ENCODE measurements at places on chromosomes 5 and 9.

- DNase-seq, result no peak
Measured at GRCh38 chr5:111942201-111942600, 185.2 kb upstream of the NREP start.

DNA sequence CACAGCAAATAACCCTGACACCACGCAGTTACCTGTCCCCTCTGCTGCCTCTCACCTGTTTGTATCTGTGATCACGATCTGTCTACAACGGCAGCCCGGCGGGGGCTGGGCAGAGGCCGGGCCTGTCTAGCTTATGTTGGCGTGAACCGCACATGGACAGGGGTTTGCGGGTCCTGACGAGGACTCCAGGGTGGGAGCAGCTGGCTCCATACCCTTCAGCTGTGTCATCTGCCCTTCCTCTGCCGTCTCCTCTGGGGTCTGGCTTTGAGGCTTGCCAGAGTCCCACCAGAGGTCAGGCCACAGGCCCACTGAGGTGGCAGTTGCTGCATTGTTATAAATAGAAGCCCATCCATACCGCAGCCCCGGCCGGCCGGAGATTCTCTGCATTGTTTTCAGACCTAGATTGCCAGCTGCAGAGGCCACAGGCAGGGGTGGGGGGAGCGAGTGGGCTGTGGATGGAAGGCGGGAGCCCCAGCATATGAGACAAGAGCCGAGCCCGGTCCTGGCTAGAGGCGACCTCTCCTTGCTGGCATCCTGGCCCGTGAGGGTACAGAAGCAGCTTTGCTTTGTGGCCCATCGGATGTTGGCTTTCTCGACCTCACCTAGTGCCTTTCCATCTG, 37.8 kb downstream of the FAM78A start:
- DNase-seq, result peak; percentile 91

DNA sequence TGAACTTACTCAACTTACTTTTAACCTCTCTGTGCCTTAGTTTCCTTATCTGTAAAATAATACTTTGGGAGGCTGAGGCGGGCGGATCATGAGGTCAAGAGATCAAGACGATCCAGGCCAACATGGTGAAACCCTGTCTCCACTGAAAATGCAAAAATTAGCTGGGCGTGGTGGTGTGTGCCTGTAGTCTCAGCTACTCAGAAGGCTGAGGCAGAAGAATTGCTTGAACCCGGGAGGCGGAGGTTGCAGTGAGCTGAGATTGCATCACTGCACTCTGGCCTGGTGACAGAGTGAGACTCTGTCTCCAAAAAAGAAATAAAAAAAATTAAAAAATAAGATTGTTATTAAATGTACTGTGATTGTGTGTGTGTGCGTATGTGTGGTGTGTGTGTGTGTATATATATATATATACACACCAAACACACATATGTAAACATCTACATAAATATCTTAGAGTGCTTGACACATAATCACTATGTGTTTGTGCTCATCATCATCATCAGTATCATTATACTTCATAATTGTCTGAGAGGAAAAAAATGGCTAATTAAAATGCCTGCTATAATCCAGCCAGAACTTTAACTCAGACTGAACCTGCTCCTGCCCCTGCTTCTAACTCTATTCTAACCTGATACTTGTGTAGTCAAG, 312.8 kb downstream of the FER start:
- no peak for DNase-seq

DNA sequence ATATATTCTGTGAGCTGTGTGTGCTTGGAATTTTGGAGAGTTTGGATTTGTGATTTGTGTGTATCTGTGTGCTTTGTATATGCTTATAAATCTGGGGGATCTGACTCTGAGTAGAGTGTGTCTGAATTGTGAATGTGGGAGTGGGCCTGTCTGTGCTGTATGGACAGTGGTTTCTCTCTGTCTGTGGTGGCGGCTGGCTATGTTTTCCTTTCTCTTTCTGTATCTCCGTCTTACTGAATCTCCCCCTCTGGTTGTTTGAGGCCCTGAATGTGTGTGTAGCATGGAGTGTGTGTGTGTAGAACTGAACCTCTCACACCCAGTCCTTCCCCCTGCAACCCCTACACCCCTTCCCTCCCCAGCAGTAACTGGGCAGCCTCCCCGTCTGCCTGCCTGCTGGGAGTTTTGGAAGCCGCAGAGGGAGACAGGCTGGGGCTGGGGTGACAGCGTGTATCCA, 4.7 kb downstream of the CXXC5 start:
- peak; percentile 74 for DNase-seq

DNA sequence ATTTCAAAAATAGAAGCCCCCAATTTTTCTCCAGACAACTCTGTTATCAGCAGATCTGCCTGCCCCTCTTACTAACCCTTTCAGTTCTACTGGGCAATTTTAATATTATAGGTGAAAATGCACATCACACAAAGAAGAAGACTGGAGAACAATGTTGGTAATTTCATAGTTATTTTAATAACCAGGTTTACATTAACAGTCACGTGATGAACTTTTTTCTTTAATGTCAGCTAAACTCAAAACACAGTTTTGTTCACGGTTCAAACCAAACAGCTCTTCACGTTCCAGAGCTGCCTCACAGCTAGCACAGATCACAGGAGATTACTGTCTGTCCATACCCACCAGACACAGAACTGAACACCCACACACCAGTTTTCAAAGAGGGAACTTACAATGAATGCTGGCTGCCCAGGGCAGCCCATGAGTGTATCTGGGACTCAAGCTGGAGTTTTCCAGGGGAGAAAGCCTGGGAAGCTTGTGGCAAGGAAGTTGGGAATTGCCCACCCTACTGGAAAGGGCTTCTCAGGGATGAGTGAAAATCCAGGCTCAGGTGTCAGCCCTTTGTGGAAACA, 119.1 kb downstream of the DPYSL3 start:
- no peak for DNase-seq

- DNase-seq, result no peak
Measured at GRCh38 chr9:31136524-31136923, 1247.9 kb upstream of the ACO1 start.

DNA sequence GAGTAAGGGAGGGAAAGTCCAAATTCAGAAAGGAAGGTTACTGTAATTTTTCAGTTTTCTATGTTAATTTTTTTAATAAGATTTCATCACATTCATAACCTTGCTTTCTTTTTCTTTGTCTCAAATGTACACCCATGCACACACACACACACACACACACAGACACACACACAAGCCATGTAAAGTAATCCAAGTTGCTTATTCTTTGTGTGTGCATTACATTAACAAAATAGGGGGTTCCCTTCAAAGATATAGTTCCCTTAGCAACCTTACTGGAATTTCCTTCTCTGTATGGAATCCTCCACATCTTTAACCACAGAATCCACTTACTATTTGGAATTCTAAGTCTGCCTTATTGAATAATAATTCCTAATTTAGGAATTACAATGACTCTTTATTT, 32.7 kb downstream of the ZNF366 start:
- DNase-seq, result no peak

- no peak for DNase-seq
Measured at GRCh38 chr9:80158554-80159170, 586.9 kb downstream of the TLE4 start.

DNA sequence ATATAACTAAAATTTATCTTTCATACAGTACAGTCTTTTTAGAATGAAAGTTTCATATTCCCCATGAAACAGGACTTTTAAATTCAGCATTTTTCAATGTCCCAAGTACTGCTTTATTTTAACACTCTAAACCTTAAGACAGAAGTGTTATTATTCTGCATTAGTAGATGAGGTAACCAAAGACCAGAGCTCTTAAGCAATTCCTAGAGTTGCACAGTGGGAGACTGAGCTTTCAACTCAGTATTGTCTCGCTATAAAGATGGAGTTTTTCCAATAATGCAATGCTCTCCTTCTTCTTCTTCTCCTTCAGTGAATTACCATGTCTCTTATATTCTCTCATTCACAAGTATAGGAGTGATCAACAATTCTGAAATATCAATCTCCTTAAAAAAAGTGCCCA, 479.7 kb downstream of the CETN3 start:
- DNase-seq, result no peak

- no peak for DNase-seq
Measured at GRCh38 chr5:61840361-61840760, 465.6 kb upstream of the KIF2A start.

DNA sequence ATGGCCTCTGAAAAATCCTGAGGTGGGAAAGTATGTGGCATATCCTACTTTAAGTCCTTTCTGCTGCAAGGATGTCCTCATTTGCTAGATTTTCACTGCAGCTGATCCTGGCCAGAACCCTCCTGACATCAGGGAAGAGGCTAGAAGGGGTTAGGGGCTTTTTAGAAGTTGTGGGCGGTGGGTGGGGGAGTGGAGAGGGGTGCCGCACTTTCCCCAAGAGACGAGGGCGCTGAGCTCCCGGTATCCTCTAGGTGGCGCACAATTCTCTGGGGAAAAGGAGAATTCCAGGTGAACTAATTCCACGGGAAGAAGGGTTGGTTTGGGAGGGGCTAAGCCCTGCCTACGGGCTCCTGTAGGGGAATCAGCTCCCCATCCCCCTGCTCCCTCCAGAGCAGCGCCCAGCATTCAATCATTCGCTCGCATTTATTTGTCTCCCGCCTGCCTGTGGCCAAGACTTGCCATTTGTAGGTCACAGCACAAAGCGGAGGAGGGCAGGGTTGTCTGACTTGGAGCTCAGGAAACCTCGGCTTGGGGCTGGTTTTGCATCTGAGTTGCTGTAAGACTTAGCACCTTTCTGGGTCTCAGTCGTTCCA, 42.9 kb upstream of the HAND1 start:
- DNase-seq, result peak; percentile 14

DNA sequence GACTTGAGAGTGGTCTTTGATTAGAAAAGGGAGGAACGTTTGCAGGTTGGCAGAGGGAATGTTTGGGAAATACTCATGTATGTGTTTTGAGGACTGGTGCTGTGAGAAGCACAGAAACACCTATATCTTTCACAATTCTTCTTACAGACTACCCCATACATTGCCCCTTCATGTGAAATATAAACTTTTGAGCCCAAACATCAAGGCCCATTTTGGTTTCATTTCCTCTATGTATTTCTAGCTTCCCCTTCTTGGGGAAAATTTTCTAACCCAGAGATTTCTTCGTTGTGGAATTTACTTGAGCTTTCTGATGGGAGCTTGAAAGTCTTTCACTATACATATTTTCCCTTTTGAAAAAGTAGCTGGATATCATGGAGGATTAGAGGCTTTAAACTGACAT, 67.6 kb downstream of the FYB1 start:
- no peak for DNase-seq

- peak; percentile 3 for DNase-seq
Measured at GRCh38 chr5:43729846-43730478, 127.0 kb downstream of the NNT start.

- no peak for DNase-seq
Measured at GRCh38 chr9:82572146-82572545, 490.8 kb downstream of the RASEF start.

GRCh38 chr5:67246108-67246507, 49.5 kb upstream of the CD180 start:
- DNase-seq, result peak; percentile 86

GRCh38 chr5:136210259-136210658, 17.3 kb upstream of the SMIM32 start:
- DNase-seq, result no peak

GRCh38 chr5:160743027-160743426, 109.0 kb downstream of the ATP10B start:
- DNase-seq, result no peak

GRCh38 chr5:81233080-81233634, at the start of gene CKMT2:
Gene CKMT2, plus strand, starts transcription at chr5:81233322. Its CDS starts 17,811 bp downstream, at chr5:81251133.
- DNase-seq, result no peak

GRCh38 chr5:78806544-78806943, 158.0 kb upstream of the LHFPL2 start:
- DNase-seq, result no peak

- no peak for DNase-seq
Measured at GRCh38 chr5:67047160-67047559, 149.4 kb downstream of the CD180 start.

DNA sequence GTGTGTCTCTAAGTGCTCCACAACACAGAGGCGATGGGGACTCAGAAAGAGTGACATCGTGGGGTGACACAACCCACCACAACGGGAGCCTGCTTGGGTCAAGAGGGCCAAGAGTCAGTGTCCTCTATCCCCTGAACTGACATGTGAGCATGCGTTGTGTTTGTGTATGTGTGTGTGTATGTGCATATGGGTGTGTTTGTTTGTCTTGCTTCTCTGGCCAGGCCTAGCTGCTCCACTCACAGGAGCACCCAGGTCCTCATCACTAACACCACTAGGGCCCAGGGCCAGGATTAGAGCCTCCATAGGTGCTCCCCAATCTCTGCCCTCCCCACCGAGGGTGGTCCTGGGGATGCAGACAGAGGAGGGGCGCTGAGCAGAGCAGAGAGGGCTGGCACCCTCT, 115.0 kb upstream of the CTSV start:
- DNase-seq, result no peak

DNA sequence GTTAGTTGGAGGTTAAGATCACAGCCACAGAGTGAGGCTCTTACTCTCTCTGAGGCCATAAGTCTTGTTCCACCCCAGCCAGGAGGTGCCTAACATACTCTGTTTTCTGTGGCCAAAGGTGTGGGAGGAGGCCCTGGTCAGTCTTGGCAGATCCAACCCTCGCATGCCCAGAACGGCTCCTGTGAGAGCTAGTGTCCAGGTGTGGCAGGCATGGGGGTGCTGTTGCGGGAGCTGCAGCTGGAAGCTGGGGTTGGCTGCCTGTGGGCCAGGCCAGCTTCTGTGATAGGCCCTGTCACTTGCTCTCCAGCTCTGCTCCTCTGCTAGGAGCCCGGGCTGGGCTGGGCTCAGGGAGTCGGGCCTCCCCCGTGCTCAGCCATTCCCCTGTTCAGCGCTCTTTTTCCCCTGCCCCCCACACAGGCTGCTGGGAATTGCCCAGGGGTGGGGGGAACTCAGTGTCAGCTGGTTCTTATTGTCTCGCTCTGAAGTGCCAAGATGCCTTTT, 31.6 kb downstream of the IER5L start:
- no peak for DNase-seq

DNA sequence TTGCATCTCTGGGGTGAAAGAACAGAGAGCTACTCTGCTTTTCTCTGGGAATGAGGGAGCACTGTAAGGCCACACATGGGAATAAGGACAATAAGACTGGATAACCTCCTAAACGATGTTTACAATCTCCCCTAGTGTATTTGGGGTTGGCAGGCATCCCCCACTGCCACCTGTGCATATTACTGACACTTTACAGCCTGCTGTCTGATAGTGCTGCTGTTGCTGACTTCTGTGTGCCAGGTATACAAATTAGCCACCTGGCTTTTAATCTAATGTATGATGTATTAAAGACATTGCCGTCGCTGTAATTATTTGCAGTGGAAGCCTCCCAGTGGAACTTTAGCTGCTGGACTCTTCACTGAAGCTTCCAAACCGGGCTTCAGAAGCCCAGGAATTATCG, 4.4 kb upstream of the SHISAL2B start:
- DNase-seq, result no peak

GRCh38 chr5:172642486-172642885, 1.4 kb downstream of the NEURL1B start:
- DNase-seq, result no peak
